ENCODE measurements at places on chromosomes 12 and 14.

DNA sequence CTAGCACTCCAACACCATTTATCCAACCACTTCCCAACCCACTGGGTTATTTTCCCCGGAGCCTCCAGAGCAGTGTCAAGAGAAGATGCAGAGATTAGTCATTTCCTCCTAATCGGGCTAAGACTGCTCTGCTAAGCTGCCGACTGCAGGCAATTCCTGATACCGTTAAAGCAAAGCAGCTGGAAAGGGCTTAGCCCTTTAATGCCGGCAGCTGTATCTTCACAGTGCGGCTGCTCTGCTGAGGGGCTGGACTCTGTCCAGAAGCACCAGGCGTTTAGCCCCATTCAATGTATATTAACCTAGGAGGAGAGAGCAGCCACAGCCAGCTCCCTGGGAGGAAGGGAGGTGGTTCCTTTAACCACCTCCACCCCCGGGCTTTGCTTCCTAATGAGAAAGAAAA lies 11.1 kb downstream of the AQP6 start:
- peak; percentile 92 for DNase-seq

- no peak for DNase-seq
These were observed 37.7 kb downstream of the RASAL1 start for GRCh38 chr12:113097716-113098440.

DNA sequence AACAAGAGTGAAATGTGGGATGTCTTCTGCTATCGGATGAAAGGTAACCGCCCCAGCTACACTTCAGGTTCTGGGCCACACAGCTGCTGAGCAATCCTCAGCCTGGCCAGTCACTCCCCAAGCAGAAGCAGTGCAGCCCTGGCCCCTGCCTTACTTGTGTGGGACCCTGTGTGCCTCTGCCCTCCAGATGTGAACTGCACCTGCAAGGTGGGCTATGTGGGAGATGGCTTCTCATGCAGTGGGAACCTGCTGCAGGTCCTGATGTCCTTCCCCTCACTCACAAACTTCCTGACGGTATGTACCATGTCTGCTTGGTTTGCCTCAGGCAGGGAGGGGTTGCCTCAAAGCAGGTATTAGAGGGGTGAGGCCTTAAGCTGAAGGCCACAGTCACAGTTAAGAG lies 85.6 kb downstream of the NT5DC3 start:
- DNase-seq: no peak

DNA sequence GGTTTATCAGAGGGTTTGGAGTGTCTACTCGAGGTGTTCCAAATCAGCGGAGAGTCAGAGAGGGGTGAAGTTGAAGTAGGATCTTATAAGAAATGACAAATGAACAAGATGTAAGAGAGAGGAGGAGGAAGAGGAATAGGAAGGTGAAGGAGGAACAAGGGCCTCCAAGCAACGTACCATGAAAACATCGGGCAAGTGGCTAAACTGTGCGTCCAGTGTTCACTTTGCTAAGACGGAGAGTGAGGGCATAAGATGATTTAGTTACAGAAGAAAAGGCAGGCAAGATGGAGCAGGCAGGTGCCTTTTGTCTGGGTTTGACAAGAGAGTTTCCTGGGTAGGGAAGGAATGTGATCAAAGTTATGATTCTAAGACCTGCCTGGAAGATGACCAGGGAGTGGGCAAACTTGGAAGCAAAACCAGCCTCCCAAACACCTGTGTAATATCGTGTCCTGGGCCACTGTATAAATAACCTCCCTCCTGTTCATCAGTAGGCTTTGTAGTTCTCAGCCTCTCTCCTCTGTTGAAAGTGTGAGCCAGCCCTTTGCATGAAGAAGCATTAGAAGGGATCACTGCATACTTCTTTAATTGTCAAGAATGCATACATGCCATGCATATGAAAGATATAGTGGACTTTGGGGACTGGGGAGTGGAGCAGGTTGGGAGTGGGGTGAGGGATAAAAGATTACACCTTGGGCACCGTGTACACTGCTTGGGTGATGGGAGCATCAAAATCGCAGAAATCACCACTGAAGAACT lies 111.4 kb downstream of the ZFP36L1 start:
- DNase-seq: no peak

GRCh38 chr12:110104188-110105094 lies 19.7 kb upstream of the IFT81 start:
- peak; percentile 48 for DNase-seq

DNA sequence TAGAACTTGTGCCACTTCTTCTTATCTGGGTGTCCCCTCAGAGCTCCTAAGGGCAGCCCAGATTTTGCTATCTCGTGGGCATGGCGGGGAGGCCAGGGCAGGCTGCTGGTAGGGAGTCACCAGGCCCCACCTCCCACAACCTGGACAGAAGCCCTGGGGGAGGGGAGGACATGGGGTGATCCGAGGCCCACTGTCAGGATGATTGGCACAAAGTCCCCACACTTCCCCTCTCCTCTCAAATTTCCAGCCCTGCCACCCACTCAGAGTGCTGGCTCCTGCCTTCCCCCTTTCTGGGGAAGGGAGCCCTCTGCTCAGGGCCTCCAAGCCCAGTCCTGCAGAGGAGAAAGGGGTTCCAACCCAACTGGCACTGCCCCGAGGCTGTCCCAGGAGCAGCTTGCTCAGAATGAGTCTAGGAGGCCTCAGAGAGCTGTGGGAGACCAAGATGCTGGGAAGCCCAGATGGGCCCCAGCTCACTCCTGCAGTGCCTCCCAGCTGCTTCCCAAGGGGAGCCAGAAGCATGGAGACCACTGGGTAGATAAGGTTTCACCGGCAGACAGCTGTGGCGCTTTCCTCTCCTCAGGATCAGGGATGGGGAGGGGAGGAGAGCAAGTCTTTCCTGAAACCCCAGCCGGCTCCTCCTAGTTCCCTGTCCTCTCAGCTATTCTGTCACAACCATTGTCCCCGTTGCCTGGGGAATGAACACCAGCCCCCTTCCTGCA lies 82.8 kb downstream of the B4GALNT3 start:
- DNase-seq: no peak

DNA sequence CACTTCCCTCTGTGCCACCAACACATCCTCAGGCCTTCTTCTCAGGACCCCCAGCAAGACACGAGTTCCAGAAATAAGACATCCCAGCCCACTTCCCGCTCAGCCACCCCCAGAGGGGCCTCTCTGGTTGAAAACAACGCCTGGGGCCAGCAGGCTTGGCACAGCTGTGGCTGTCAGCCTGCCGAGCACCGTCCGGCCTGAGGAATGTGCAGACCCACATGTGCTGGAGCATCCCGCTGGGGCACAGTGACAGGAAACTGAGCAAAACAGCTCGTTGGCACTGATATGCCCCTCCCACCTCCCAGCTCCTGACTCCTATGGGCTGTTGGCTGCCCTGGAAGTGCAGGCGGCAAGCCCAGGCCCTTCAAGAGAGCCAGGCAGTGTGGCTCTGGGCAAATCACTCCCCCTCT lies 1.4 kb downstream of the SYNE3 start:
- peak; percentile 36 for DNase-seq

DNA sequence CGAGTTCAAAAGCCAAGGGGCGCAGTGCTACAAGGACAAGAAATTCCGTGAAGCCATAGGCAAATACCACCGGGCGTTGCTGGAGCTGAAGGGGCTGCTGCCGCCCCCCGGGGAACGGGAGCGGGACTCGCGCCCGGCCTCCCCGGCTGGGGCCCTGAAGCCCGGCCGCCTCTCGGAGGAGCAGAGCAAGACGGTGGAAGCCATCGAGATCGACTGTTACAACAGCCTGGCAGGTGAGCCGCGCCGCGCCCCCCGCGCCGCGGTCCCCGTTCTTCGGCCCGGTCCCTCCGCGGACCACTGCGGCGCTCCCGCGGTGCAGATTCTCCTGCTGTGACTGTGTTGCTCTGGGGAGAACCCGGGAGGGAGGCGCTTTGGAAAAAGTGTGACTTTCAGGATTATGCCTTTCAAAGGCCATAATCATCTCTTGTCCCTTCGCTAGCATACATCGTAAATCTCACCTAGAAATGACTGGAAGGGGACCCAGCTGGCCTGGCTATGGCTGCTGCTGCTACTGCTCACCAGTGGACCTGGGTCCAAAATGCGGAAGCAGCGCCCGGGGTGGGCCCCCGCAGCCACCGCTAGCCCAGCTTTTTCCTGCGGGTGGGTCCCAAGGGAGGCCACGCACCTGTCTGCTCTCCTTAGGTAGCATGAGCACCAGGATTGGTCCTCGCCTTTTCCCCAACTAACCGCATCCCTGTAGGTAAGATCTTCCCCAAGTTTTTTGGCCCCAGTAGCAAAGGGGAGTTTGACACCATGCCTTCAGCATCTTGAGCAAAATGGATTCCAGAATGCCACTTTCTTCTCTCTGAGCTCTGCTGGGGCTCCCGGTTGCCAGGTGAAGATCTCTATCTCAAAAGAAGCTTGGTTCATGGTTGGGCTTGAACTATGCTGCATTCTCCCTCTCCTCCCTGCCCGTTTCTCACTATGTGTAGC lies 853 bp downstream of the TTC9 start:
- DNase-seq: no peak

GRCh38 chr14:97217111-97217885 lies 420.1 kb downstream of the VRK1 start:
- DNase-seq: no peak

GRCh38 chr14:60915781-60916180 lies 65.1 kb downstream of the TRMT5 start:
- DNase-seq: no peak

DNA sequence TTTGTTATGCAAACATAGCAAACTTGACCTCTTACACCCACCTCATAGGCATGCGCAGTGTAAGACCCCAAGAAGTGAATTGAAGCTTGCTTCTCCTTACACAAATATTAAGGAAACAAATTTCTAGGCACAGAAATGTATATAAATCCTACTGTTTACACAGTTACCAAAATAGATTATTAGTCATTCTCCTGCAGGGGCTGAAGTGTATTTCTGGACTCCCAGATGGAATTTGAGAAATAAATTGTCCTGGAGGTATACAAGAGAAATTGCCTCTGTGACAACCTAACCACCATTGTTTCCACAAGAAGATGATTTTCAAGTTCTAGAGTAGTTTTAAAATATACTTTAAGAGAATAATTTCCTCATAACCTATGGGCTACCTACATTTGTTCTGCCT lies 656.0 kb upstream of the MDGA2 start:
- DNase-seq: no peak

DNA sequence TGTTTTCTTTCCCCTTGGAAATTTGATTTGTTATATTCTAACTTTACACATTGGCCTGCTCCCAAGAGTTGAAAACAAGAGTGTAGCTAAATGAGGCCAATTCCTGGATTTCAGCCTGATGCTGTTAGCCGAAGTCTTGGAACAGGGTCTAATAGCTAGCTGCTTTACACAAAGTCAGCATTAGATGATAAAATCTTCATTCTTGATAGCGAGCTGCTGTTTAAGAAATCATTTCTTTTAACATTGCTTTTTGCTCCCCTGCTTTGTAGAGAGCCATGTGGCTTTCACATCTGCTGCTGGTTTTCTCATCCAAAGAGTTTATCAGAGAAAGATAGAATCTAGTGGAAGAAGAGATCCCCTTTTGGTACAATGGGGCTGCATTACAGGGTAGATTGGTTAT lies 22.3 kb downstream of the FBXW8 start:
- no peak for DNase-seq

GRCh38 chr12:45670346-45671065 lies 59.0 kb upstream of the ARID2 start:
- DNase-seq: no peak

- no peak for DNase-seq
These were observed 19.8 kb upstream of the BTBD6 start for GRCh38 chr14:105228562-105228961.

DNA sequence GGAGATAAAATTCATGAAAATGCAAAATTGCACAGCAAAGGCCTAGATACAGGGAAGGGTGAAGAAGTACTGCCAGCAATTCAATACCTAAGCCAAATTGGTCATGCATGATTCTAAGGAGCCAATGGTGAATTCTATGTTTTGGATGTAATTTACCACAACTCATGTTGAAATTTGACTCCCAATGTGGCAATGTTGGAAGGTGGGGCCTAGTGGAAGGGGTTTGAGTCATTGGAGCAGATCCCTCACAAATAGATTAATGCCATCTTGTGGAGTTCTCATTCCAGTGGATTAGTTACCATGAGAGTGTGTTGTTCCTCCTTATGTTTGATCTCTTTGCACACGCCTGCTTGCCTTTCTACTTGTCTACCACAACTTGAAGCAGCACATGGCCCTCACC lies 194.0 kb upstream of the ALG10 start:
- no peak for DNase-seq

- no peak for DNase-seq
These were observed 62.6 kb upstream of the NTF3 start for GRCh38 chr12:5369298-5369697.

GRCh38 chr14:65336191-65336591 lies 76.3 kb upstream of the FUT8 start:
- DNase-seq: peak; percentile 80

DNA sequence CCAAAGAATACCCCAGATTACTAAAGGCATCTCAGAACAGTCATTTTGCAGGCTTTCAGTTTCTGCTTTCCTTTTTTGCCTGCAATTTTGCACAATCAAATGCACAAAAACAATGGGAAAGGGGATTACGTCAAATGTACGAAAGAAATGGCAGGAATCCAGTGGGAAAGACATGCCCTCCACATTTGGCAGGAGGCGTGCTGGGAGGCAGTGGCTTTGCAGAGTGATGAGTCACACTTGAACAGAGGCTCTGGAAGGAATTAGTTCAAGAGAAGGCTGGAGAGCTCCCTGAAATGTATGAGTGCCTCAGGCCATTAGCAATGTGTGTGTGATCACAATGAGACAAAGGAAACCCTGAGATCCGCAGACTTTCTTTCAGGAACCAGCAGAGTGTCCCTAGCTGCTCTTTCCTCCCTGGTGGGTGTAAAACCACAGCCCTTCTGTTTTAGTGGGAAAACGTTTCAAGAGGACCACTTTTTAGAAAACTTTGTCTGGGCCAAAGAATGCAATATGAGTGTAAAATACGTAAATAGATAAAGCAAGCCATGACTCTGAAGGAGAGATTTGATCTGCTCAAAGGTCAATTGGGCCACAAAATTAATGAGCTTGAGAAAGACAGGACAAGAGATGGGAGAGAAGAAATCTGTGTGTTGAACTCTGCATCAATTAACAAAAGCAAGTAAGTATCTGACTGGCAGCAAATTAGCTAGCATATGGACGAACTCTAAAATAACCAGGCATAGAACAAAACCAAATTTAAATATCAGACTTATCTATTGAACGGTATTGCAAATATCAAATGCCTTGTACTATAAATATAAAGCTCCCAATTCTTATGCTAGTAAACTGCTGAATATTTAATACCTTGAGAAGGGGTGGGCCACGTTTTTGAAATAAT lies 155.4 kb upstream of the PDE3A start:
- DNase-seq: peak; percentile 99

DNA sequence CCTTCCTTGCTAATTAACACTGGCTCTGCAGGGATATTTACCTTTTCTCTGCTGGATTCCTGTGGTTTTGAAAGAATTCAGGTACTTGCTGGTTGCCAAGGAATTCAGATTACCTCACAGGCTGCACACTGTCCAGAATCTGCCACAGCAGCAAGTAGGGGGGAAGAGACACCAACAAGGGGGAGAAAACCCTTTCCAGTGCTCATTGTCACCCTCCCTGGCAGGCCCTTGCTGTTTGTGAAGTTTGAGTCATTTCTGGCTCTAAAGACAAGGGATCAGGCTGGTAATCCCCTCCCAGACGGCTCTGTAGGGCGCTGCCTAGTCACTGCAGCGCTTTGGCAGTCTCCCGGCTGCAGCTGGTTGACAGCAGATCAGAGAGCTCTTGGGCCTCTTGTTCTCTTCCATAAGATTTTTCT lies 50.8 kb downstream of the TTLL5 start:
- DNase-seq: peak; percentile 84

Measured in fibroblast of skin of abdomen (primary cell).